CD8-positive, alpha-beta T cell (primary cell): ENCODE measurements at places on chromosomes 12 and 14.

DNA sequence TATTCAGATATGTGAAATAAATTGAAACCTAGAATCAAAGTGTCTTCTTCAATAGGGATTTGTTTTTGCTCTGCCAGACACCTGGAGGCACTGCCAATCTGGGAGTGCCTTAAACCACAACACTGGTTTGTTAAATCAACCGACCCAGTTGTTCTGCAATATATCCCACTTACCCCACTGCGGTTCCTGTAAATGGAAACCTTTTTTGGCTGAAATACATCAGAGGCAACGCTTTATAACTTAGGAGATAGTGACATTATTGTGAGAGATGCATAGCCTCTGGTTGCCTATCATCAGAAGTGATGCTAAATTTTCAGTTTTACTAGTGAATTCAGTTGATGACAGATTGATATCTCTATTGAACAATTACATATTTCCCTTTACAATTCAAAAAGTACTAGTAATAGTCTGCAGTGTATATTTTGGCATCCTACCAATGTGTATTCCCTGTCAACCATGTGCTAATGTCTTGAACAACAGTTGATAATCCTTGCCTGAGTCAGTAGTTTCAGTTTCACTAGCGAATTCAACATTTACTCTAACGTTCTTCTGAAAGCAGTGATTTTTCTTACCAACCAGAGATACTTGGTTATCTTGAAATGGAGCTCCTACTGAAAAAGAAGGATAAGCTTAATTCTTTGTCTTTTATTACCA is 30.5 kb downstream of the PPP2R5C start:
- DNase-seq: peak; percentile 71

DNA sequence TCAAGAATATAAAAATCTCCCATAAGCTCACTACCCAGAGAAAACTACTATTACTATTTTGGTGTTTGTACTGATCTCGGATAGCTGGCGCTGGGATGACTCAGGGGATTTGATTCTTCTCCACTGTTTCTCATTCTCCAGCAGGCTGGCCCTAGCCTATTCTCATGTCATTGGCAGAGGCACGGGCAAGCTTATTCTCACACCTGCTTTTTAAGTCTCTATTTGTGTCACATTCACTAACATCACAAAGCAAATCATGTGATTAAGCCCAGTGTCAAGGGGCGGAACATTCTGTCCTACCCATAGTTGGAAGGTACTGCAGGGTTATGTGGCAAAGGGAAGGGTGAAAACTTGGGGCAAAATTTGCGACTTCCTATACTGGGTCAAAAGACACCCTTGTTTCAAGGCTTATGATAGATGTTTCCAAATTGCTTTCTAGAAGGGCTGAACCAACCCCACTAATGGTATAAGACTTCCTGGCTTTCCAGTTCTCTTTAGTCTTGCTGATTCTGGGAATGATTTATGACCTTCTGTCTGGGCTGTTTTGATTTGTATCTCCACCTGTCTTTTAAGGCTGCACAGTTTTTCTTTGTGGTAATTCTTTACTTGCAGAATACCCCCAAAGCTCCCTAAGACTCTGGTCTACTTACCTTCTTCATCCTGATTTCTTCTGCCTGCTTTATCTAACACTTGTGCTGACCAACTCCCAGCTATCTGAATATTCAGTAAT is 406.4 kb downstream of the NRXN3 start:
- no peak for DNase-seq

GRCh38 chr12:8675591-8676036 is 13.0 kb upstream of the MFAP5 start:
- DNase-seq: no peak

GRCh38 chr14:61561657-61562276 is 133.5 kb upstream of the HIF1A start:
- DNase-seq: no peak

- no peak for DNase-seq
Measured at GRCh38 chr14:99100497-99101270, 171.3 kb downstream of the BCL11B start.
